ENCODE measurements at places on chromosomes 12 and 14. TPM values are rescaled to one million over a fixed set of nuclear protein-coding genes. Genes with fewer than 3 reads are reported as not detected.

DNA sequence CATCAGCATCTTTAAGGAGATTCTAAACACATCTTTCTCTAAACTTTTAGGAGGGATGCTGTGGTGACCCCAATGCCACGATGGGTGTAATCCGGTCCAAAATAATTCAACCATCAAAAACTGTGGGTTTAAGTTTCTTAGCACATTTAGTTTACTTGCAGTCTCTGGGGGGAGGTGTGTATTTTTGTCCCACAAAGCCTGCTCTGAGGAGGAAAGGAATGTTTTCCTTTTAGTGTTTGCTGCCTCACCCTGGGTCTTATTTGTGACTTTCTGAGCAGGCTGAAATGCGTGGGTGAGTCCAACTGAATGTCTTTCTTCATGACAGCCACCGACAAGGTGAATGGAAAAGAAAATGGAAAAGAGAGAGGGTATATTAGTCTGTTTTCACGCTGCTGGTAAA lies 1324.7 kb downstream of the AACS start:
- DNase-seq: no peak

The KLRF1 gene
- 0.42 TPM for total RNA-seq

- DNase-seq: no peak
These were observed 23.1 kb downstream of the BICDL1 start for GRCh38 chr12:120012067-120012621.

GRCh38 chr12:92529944-92530343 lies 172.8 kb upstream of the PLEKHG7 start:
- DNase-seq: no peak

GRCh38 chr14:36254020-36254624 lies 66.3 kb downstream of the MBIP start:
- DNase-seq: no peak

- no peak for DNase-seq
These were observed 82.5 kb downstream of the LMO3 start for GRCh38 chr12:16523284-16523950.

- no peak for DNase-seq
These were observed 902 bp downstream of the EML5 start for GRCh38 chr14:88791629-88792472.

GRCh38 chr12:47590771-47591360 lies 115.0 kb downstream of the RPAP3 start:
- no peak for DNase-seq

GRCh38 chr14:64438181-64438841 lies 27.0 kb upstream of the AKAP5 start:
- DNase-seq: no peak

- DNase-seq: no peak
These were observed 104.8 kb downstream of the VRK1 start for GRCh38 chr14:96902004-96902403.

GRCh38 chr14:100667656-100668055 lies 59.0 kb upstream of the DLK1 start:
- DNase-seq: no peak

DNA sequence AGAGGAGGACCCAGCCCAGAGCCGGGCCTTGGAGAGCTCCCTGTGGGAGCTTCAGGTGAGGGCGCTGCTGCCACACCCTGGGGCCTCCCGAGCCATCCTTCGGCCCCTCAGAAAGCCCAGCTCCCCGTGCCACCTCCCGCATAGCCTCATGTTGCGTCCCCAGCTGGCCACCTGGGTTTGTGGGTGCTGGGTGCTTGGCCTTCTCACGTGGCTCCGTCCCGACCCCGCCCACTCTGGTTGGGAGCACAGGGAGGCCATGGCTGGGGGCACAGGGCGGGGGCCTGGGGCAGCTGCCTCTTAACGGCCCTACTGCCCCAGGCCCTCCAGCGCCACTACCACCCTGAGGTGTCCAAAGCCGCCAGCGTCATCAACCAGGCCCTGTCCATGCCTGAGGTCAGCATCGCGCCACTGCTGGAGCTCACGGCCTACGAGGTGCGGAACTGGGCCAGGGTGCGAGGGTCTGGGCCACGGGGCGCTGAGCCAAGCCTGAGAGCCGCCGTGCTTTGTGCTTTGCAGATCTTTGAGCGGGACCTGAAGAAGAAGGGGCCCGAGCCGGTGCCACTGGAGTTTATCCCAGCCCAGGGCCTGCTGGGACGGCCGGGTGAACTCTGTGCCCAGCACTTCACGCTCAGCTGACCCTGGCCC lies 7.6 kb downstream of the NOC4L start:
- no peak for DNase-seq

DNA sequence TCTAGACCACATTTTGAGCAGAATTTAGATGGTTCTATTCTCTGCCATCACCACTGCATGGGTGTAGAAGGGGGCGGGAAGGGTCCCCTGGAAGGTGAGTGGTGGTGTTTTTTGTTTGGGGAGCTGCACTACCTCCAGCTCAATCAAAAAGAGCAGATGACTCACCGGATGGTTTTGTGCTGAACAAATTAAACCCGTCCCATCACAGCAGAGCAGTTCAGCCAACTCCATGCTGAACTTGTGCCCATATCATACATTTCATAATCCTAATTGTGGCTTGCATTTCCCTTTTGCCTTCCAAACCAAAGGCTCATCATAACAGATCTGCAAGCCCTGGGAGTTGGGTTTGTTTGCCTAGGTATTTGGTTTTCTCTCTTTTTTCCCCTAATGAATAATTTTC lies 53.0 kb upstream of the RPH3A start:
- DNase-seq: no peak

- DNase-seq: no peak
These were observed 39.7 kb upstream of the GZMB start for GRCh38 chr14:24673534-24674203.
